Cardiac muscle cell (in vitro differentiated cells and primary cell): ENCODE measurements at places on chromosomes 16 and 17. TPM values are rescaled to one million over a fixed set of nuclear protein-coding genes. Genes with fewer than 3 reads are reported as not detected.

The RGS11 gene
- 6.6 and 14.8 TPM in 2 replicates for total RNA-seq

The HOXB5 gene
- total RNA-seq = 0.24 TPM in 1 of 2 replicates, not detected in the other

The PRKCB gene
- 0.66 and 1.6 TPM in 2 replicates for total RNA-seq

The C16orf54 gene
- total RNA-seq = not detected in 2 replicates

The PLCD3 gene
- total RNA-seq = 41.0 and 66.3 TPM in 2 replicates

The ZNF469 gene
- total RNA-seq = 0.24 and 0.35 TPM in 2 replicates

The SULT1A3 gene
- 3.7 and 4.2 TPM in 2 replicates for total RNA-seq

The GPS1 gene
- total RNA-seq = 231 and 235 TPM in 2 replicates

The NPIPA3 gene
- 0.28 and 2.2 TPM in 2 replicates for total RNA-seq

The CDH16 gene
- 0.07 and 4.4 TPM in 2 replicates for total RNA-seq

The CMTM4 gene
- total RNA-seq = 42.3 and 61.6 TPM in 2 replicates
